ENCODE measurements at places on chromosomes 4 and X.

DNA sequence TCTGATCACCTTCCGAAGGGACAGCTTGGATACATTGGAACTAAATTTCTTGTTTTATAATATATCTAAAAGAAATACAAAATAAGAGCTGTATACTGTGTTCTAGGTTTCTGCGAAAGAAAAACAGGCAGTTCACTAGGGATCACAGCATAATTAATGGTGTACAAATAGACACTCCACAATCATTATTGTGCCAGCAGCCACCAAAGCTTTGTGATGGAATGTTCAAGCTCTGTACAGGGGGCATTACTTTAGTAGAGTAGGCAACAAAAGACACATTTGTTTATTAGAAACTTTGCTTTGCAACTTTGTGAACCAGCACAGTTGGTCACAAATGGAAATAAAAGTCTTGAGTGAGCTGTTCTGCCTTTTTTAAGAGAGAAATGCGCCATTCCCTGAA, 49.3 kb downstream of the SGMS2 start:
- no peak for DNase-seq

DNA sequence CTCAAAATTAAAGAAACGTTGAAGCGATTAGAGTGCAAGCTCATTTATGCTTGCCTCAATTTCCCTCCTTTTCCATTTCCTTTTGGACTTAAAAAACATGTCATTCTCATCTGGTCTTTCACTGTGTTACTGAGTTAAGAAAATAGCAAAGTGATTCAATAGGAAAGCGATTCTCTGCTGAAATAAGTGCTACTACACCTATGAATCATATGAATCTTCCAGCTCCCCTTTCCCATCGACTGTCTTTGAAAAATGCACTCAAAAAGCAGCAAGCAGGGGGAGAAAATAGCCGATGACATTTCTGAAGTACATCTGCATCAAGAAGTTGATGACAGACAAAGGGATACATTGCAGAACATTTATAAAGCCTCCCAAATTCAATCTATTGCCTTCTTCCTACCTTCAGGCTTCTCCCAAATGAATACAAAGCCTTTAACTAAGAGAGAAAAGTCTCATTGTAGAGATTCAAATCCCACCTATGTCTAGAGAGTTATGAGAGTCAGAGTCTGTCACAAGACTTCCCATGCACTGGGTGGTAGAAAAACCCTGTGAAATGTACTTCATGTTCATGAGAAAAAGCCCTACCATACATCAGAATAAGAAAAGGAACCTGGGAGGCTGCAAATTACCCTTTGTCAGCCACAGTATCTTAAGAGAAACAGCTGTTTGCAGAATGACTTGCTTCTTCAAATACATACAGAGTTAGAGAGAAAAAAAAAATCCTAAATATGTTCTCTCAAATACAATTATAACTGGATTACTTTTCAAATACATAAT, 78.9 kb downstream of the MBNL3 start:
- no peak for DNase-seq

GRCh38 chrX:153671589-153672530, 1.8 kb downstream of the PNCK start:
- no peak for DNase-seq

DNA sequence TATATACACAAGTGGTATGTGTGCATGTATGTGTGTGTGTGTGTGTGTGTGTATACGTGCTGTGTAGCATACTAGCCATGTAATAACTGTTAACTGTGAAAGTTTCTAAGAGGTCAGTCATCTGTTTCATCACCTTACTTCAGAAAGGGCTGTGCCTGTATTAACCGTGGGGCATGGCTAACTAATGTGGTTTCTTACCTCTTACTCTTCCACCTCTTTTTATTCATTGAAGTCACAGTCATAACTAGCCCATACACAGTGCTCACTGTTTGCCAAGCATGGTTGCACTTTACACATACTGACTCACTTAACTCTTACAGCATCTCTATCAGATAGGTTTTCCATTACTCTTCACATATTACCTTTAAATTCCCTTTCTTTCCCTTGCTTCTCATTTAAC, 23.7 kb upstream of the LRAT start:
- no peak for DNase-seq

DNA sequence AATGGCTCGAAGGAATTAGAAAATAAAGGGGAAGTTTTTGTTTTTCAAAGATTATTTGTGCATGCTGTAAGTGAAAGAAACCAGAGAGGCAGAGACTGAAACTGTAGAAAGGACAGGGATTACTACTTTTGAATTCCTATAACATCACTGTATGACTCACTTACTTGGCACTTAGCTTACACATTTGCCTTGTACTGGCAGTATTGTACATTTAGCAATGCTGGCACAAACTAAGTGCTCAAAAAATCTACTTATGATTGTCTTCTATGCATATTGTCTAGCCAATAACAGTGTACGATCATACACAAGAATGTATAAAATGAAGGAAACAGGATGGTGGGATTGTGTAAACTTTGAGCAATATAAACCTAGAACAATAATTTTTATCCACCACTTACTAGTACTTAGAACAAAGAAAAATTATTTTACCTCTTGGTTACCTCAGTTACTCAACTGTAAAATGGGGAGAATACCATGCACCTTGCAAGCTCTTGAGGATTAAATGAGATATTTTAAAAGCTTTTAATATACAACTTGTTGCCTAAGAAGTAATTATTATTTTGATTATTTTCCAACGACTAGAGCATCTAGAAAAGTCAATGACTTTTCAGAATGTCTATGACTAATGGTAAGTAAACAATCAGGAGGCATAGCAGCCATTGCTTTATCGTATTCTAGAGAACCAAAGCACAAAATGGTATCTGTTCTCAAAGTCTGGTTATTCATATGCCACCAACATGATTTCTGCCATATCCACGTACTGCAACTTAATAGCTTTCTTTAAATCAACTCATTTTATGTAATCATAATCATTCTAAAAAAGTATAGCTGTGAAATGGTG, 4.7 kb downstream of the FAM120C start:
- no peak for DNase-seq

DNA sequence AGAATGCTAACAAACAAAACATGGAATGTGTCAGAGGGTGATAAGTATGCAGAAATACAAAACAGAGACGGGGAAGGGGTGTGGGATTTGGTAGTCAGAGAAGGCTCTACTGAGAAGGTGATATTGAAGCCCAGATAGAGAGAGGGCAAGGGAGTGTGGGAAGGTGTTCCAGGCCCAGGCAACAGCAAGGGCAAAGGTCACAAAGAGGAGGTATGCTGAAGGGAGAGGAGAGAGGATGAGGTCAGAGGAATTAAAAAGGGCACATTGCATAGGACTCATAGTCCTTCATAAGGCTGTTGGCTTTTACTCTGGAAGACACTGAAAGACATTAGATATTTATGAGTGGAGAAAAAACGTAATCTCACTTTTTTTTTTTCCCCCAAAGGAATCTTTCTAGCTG, 82.6 kb upstream of the TNIP3 start:
- no peak for DNase-seq

DNA sequence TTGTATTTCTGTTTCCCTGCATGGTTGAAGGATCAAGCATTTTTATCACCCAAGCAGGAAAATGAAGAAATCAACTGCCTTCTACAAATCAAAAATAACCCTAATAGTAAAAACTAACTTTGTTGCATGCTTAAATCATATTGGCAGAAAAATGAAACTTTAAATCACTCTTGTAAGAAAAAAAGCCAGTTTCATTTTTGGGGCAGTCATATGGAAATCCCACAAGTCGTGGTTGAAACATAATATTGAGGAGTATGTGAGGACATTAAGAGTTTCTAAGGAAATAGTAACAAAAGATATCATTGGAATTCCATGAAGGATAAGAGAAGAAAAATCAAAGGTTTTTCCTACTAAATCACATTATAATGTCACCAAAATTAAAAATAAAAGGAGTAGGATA, 8.4 kb downstream of the TEC start:
- DNase-seq: no peak

DNA sequence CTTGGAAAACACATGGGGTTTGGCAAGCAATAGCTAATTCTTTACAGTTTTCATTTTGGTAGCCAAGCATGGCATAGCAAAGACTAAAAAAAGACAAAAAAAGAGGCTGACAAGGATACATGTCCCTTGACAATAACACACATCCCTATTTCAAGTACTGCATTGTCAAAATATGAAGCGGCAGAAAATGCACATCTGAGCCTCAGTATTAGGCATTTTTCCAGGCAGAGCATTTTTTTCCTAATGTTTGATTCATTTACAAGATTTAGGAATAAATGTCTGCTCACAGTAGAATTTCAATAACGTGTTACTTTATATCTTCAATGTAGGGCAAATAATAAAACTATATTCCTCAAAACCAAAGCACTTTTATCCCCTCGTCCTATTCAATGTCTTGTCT, 216.3 kb upstream of the PCDH18 start:
- DNase-seq: no peak

DNA sequence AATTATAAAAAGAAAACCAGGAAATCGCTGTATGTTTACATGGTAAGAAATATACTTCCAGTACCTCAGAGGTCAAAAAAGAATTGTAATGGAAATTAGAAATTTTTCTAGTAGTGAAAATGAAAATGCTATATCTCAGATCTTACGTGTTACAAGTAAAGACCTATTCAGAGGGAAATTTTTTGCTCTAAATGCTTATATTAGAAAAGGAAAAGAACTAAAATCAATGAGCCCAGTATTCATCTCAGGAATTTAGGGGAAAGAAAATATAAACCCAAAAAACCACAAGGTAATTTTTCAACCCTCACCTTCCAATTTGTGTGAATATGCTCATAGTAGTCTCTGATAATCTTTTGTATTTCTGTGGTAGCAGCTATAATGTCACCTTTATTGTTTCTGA, 145.6 kb downstream of the RAP1GDS1 start:
- no peak for DNase-seq

GRCh38 chrX:77415882-77416281, 31.3 kb upstream of the FGF16 start:
- no peak for DNase-seq

GRCh38 chr4:153061971-153062370, 125.8 kb downstream of the FHDC1 start:
- DNase-seq: no peak

Data from GOT3 (cell line).